ENCODE measurements at places on chromosomes 5 and 9.

DNA sequence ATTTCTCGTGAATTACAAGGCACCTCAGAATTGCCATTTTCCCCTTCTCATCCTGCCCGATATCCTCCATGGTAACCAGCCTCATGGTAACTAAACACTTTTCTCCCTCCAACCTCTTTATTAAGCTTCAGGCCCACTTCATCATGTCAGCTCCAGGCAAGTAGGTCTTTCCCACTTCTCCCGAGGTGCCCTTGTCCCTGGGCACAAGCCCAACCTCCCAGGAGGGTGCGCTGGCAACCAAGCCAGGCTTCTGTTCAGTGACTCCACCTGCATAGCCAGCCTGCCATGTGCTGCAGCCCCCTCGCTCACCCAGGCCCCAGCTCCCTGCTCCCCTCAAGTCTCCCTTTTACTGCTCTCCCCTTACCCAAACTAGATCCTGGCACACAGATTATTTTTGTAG lies 47.4 kb upstream of the AFAP1L1 start:
- no peak for ATAC-seq

- peak; percentile 57 for ATAC-seq
These were observed 28.2 kb upstream of the HSPA9 start for GRCh38 chr5:138603249-138603920.

DNA sequence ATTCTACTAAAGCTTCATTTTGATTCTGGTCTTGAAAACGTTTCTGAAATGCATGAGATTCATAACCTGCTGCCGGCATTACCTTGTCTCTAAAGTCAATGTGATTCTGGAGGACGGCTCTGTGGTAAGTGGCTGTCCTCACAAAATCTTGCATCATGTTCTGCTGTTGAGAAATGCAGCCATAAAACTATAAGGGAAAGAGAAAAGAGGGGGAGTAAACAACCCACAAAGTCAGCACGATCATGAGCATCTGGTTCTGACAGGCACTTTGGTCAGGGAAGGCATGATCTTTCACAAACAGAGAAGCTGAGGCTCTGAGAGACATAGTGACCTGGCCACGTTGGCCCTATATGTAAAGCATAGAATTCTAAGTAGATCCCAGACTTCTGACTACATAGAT lies 168.9 kb upstream of the PUM3 start:
- ATAC-seq = no peak

DNA sequence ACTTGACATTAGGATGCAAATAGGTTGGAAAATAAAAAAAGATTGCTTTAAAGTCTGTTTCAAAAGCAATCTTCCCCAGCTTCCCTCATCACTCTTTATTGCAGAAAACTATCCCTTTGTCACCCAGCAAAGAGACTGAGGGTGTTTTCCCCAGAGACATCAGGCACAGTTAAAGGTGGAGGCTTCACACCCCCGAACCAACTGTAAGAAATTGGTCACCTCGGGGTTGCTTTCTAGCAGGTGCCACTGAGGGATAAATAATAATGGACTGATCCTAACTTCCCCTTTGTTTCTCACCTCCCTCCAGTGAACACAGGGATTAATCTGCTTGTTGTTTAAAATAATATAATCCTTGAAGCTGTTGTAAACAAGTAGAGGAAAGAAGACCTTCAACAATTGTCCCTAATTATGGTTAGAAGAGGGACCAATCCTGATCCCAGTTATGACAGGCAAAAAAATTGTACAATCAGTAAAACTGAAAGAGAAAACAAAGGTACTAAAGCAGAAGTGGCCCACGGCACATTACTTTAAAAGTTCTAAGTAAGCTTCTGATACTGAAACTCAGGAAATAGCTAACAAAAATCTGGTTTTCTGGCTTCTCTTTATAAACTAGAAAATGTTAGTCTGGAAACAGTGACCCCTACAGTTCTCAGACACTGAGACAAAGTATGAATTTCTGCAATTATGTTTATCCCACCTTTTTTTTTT lies 6.6 kb upstream of the PCSK1 start:
- ATAC-seq = no peak

- peak; percentile 67 for ATAC-seq
These were observed 422 bp upstream of the TRIM32 start for GRCh38 chr9:116686693-116687073.

GRCh38 chr9:113151696-113152630 lies 1.2 kb downstream of the SLC31A2 start:
- no peak for ATAC-seq

DNA sequence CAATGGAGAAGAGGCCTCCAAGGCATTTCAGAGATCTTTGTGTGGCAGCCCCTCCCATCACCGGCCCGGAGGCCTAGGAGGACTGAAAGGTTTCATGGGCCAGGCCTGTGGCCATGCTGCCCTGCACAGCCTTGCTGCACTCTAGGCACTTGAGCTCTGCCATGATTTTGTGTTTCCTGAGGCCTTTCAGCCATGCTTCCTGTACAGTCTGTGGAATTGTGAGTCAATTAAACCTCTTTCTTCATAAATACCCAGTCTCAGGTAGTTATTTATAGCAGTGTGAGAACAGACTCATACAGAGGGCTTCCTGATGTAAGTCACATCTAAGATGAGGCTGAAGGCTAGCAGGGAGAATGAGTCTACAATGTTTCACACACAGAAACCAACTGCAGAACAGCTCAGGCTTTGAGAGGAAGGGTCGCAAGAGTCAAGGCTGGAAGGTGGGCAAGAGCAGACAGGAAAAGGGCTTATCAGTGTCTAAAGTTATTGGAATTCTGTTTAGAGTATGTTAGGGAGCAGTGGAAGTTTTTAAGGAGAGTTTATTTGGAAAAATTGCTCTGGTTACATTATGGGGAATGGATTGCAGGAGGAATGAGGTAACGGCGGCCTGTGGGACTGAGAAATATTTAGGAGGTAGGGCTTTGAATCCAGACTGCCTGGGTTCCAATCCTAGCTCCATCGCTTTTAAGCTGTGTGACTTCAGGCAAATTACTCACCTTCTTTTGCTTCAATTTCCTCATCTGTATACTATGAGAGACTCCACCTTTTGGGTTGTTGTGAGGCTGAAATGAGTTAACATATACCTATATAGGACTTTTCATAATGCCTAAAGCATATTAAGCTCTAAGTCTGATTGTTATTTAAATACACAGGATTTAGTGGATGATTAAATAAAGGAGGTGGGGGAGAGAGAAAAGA lies 291.2 kb downstream of the CWC27 start:
- ATAC-seq = no peak

DNA sequence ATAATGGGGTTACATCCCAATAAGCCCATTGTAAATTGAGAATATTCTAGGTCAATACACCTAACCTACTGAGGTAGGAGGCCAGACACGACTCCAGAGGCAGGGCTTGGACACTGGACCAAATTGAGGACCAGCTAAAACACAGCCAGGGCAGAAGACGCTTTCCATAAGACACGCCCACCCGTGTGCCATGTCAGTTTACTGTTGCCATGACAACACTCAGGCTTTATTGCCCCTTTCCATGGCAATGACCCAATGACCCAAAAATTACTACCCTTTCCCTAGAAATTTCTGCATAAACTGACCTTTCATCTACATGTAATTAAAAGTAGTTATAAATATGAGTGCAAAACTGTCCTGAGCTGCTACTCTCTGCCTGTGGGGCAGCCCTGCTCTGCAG lies 31.5 kb downstream of the SLC22A4 start:
- no peak for ATAC-seq

DNA sequence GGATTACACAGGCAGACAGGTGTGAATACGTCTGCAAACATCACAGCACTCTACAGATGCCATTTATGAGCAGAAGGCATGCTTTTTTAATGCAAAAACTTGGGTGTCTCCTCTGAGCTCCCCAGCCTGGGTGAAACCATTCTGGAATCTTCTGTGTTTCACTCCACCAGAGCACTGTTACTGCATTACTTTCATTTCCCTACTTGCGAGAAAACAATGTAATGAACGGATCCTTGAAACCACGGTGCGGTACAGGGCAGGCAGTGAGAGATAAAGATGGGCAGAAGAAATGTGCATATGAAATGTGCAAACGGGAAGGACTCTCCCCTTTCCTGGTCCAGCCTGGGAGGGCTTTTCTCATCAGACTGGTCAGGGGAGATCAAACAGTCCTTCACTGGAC lies 584.3 kb upstream of the KLF4 start:
- ATAC-seq = no peak

- ATAC-seq = no peak
These were observed 250.1 kb upstream of the KLF4 start for GRCh38 chr9:107739601-107740082.

- no peak for ATAC-seq
These were observed 5.1 kb downstream of the GRK6 start for GRCh38 chr5:177431317-177432142.

GRCh38 chr9:3586066-3586465 lies 60.3 kb upstream of the RFX3 start:
- ATAC-seq = no peak

DNA sequence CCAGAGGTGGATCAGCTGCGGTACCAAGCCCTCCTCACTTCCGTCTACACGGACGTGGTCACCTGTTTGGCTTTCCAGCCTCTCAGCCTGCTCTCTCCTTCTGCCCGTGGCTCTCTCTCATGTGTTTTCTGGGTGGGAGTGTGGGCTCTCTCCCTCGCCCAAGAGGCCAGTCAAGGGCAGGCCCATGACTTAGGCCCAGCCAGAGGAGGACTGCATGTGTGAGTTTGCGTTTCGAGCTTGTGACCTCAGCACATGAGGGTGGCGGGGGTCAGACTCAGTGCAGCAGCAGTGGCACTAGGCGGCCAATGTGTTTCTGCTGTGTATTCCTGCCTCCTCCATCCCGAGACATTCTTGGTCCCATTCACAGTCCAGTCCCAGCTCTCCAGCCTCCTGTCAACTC lies 82.5 kb upstream of the SMIM23 start:
- ATAC-seq = no peak

GRCh38 chr9:136512651-136513071 lies 29.8 kb upstream of the SEC16A start:
- ATAC-seq = peak; percentile 18

GRCh38 chr5:80714570-80715298 lies 60.0 kb upstream of the DHFR start:
- no peak for ATAC-seq

DNA sequence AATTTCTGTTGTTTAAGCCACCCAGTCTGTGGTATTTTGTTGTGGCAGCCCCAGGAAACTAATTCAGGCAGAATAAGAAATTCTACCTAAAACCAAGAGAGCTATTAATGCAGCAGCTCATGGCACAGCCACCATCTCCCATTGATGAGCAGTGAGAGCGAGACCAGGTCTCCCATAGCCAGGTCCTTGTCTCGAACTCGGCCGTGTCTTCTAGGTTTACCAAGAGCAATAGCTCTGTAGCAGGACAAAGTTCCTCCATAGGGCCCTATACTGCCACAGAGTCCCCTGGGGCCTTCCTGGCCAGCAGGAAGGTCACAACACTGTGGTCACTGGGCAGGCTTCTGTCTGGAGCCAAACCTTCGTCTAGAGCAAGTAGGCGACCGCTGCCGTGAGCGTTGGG lies 34.5 kb upstream of the TJP2 start:
- no peak for ATAC-seq

DNA sequence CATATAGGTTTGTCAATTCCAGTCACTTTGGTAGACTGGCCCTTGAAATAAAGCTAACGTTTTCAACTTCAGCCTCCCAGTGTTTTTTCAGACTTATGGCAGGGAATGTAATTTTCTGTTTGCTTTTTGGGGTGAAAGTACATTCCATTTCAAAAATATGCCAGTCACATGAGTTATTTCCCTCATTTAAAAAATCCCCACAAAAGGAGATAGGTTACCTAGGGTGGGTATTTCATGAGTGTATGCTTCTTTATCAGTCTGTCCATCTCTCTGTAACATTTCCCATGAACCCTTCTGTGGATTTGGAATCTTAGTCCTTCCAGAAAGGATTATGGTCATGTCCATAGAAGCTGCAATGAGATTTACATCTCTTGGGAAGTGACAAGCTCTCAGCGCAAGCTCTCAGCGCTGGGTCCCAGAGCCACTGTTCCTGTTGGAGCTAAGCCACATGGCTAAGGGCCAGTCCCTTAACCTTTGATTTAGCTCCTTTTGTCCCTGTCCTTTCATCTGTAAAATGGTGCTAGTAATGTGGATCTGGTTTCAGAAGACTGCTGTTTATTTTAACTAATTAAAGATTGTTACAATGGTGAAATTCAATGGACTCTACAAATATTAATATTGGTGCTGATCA lies 294.9 kb downstream of the NR3C1 start:
- ATAC-seq = no peak

GRCh38 chr5:122774519-122774860 lies 390 bp upstream of the SNX2 start:
- ATAC-seq = peak; percentile 35

DNA sequence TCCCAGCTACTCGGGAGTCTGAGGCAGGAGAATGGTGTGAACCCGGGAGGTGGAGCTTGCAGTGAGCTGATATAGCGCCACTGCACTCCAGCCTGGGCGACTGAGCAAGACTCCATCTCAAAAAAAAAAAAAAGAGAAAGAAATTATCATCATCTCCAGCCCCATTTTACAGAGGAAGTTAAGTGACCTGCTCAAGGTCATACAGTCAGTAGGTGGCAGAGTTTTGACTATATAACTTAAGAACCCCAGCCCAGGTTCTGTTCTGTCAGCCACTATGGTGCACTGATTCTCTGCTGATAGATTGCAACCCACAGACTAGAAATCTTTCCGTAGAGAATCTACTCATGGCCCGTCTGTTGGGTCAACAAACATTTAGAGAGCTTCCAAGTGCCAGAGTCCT lies 25.7 kb upstream of the DENND1A start:
- ATAC-seq = no peak

- no peak for ATAC-seq
These were observed 668.7 kb upstream of the ZNF608 start for GRCh38 chr5:125415126-125415525.

GRCh38 chr9:36816371-36816770 lies 217.7 kb downstream of the PAX5 start:
- no peak for ATAC-seq

- ATAC-seq = no peak
These were observed 1028.5 kb upstream of the CDH9 start for GRCh38 chr5:28066856-28067255.

DNA sequence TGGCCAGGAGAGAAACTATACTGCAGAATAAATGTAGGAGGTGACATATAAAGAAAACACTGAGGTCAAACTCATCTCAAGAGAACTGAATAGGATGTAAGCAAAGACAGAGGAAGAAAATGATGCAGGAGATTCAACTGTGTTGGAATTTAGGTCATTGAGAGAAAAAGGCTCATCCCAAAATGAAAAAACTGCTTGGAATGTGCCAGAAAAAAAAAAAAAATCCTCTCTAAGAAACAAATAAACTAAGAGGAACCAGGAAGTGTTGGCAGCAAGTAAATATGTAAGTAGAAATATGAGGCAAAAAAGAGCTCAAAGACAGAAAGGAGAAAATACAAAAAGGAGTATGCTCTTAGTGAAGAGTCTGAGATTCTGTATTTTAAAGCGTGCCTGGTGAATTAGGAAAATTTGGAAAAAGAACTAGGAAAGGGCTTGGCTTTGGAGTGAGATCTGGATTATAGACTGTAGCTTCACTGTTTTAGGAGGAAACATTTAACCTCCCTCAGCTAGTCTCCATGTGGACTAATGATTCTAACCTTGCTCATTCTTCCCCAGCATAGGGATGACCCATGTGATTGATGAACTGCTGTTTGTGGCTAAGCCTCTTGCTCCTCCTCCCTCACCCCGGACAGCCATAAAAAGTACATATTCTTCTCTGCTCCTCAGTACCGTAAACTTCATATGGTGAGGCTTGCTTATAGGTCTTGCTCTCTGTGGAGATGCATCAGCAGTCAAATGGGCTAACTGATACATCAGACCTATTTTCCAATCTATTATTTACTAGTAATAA lies 185.6 kb upstream of the POU5F2 start:
- ATAC-seq = no peak
